HS-5 (cell line): ENCODE measurements at places on chromosomes 4 and X.

- no peak for DNase-seq
These were observed 6.8 kb upstream of the DUSP9 start for GRCh38 chrX:153640045-153640686.

DNA sequence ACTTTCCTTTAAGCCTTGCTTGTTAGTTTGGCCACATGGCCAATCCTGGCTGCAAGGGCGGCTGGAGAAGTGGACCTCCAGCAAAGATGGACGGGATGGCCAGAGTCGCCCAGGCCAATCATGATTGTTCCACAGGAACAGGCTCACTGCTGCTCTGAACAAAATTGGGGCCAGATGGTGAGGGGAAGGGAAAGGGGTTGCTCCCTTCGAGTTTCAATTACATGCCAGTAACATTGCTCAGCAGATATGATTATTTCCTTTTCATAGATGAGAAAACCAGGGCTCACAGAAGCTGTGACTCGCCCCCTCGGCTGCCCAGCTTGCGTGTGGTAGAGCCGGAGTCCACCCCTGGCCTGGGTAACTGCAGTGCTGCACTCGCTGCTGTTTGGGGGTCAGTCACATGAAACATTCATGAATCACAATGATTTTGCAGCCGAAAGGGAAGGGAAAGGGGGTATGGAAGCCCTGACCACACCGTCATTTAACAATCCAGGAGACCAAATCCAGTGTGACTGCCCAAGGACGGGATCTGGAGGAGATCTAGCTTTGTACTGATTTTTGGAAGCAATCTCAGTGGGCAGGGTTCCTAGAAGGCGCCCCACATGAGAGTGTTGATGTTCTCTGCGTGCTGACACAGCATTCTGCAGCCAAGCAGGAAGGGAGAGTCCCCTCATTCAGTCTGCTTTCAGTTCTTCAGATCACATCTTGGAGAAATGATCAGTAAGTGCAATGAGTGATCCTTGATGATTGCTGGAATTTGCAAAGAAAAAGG is 77.3 kb upstream of the MSX1 start:
- peak; percentile 69 for DNase-seq

GRCh38 chrX:47224266-47224895 is 5.9 kb downstream of the CDK16 start:
- DNase-seq = no peak

GRCh38 chr4:107071108-107071507 is 35.0 kb upstream of the DKK2 start:
- no peak for DNase-seq

GRCh38 chr4:83828601-83829000 is 292.7 kb downstream of the GPAT3 start:
- no peak for DNase-seq

- no peak for DNase-seq
These were observed 41.8 kb upstream of the HS3ST1 start for GRCh38 chr4:11470438-11471045.

DNA sequence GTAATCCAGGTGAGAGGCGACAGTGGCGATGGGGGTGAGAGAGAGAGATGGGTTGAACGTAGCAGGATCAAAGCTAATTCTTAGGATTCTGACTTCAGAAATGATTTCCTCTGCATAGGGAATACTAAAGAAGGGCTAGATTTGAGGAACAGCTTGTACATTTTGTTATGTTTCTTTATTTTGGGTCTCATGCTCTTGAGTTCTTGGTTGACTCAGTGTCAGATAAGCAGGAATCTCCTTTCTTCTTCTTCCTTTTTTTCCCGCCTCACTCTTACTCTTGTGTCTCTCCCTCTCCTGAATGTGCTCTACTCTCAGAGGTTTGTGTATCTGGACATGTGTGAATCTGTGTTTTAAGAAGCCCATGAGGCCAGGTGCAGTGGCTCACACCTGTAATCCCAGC is 36.4 kb downstream of the FAM193A start:
- DNase-seq = no peak

GRCh38 chr4:7607156-7607910 is 172.6 kb upstream of the PSAPL1 start:
- no peak for DNase-seq

DNA sequence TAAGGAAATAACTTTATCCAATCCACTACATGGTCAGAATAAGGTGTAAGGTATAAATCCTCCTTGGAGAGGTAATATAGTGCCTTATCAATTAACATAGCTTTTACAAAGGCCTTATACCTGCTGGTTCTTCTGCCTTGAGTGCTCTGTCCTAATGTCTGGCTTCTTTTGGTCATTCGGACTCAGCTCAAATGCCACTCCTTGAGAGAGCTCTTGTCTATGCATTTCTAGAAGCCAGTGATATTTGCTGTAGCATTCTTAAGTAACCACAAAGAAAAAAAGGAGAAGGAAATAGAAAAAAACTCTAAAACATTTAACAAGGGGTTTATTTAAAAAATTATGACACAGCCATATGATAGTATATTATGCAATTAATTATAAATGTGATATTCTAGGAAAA is 444.8 kb upstream of the SLIT2 start:
- no peak for DNase-seq

DNA sequence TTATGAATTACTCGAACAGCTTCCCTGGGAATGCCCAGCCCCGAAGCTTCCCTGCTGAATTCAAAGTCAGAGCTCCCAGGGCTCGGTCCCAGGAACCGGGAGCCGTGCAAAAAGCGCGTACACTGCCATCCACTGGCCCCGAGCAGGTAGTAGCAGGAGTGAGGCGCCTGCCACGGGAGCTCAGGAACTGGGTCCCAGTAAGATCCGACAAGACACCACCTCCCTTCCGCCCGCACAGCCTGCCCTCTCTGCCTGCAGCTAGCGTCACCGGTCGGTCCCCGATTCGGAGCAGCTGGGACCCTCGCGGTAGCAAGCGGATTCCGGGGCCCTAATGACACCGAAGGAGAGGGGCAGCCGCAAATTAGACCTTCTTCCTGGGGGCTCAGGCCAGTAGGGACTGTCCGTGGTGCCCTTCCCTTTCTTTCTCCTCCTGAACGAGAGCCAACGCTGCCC is 1.2 kb downstream of the CORIN start:
- peak; percentile 49 for DNase-seq

DNA sequence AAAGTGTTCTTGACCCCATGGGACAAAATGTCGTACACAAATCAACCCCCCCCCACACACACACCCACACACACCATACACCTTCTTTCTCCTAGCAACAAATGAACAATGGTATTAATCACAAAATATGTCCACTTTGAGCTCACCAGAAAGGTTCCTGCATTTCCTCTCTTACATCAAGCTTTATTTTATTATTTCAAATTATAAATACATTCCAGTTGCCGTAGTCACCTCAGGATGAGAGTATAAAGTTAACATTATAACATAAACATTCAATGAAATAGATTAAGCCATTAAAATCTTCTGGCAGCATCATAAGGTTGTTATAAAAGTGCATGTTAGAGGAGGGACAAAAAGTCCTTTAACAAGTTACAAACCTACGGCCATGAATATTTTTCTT is 7.3 kb downstream of the XK start:
- no peak for DNase-seq

DNA sequence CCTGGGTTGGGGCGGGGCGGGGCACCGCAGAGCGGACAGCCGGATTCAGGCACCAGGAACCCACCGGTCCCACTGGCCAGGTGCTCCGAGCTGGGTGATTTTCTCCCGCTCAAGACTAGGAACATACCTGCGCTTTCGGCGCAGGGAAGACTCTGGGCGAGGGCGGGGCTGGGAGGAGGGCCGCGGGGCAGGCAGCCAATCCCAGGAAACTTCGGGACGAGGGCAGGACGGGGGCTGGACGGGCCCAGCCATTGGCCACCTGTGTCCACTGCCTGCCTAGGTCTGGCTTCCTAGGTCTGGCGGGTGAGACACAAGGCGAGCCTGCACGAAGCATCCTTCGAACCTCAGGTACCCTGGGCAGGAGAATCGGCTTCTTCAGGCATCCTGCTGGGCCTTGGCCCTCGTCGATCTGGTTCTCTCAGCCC is 274 bp upstream of the ERVMER34-1 start:
- no peak for DNase-seq

DNA sequence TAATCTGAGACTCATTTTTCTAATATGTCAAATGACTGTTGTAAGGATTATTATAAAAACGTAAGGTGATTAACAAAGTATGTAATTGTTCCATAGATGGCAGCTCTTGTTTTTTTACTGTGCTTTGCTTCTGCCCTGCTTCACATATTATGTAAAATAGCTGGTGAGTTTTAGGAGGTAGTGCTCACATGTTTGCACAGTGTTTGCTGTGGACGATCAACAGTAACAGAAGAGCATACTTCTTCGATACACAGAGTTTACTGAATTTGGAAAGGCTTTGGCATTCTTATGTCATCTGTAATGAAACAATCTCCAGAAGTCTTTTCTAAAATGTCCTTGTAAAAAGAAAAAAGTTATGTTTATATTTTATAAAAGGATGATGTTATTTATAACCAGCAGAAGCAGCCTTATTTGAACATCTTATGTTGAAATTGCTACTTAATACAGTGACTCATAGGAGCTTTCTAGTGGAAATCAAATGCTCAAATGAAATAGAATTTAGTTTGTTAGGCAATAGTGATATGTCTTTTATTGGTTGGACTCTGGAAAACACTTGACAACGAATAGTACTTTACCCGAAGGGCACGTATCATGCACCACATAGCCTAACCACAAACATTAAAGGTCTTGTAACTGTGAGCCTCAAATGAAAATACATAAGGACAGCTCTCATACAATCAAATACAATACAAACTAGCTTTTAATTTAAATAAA is 1.9 kb upstream of the MTTP start:
- DNase-seq = no peak

GRCh38 chr4:2297606-2298531 is 36.0 kb upstream of the MXD4 start:
- no peak for DNase-seq

DNA sequence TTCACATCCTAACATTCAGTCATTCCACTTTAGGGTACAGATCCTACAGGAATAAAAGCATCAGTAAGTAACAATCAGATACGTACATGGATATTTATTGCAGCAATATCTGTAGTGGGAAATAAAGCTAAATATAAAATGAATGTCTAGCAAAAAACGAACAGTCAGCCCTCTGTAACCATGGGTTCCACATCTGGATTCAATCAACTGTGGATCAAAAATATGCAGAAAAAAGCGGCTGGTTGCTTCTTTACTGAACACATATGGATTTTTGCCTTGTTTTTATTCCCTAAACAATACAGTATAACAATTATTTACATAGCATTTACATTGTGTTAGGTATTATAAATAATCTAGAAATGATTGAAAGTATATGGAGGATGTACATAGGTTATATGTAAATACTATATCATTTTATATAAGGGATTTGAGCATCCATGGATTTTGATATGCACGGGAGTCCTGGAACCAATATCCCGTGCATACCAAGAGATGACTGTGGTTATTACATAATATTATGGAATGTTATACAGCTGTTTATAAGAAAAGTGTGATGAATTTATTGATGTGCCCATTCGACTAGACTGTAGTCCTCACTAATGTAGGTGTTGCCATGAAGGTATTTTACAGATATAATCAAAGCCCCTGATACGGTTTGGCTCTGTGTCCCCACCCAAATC is 132.8 kb downstream of the ARHGEF9 start:
- DNase-seq = peak; percentile 26

GRCh38 chr4:183541010-183541751 is 36.3 kb downstream of the ING2 start:
- no peak for DNase-seq

GRCh38 chr4:44988011-44988410 is 261.7 kb upstream of the GNPDA2 start:
- no peak for DNase-seq

DNA sequence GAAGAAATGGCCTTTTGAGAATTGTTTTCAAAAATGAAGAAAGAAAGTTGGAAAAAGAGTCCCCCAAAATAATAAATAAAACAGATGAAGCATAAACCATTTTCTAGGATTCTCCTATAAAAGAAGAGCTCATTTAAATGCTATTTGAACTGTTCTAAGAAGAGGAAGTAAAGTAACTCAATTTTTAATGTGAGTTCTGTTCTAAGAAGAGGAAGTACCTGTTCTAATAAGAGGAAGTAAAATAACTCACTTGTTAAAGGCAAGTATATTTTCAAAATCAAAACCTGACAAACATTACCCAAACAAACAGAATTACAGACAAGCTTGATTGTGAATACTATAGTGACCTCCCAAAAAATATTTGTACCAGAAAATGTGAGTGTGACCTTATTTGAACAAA is 1326.3 kb downstream of the C4orf33 start:
- DNase-seq = no peak

- no peak for DNase-seq
These were observed 109.6 kb upstream of the STIM2 start for GRCh38 chr4:26751004-26751403.

GRCh38 chr4:151666501-151666900 is 94.3 kb downstream of the GATB start:
- DNase-seq = no peak

DNA sequence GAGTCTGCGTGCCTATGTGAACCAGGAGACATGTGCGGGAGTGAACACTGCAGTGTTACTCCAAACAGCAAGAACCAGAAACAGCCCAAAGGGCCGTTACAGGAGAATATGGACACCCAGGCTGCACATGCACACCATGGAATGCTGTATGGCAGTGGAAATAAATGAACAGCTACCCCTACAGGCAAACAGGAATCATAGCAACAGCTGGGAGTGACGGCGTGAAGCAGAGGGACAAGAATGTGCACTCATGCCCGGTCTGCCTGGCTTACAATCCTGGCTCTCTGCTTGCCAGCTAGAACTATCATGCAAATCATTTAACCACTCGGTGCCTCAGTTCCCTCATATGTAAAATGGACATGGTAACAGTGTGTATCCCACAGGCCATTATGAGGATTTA is 16.6 kb downstream of the GPKOW start:
- no peak for DNase-seq

DNA sequence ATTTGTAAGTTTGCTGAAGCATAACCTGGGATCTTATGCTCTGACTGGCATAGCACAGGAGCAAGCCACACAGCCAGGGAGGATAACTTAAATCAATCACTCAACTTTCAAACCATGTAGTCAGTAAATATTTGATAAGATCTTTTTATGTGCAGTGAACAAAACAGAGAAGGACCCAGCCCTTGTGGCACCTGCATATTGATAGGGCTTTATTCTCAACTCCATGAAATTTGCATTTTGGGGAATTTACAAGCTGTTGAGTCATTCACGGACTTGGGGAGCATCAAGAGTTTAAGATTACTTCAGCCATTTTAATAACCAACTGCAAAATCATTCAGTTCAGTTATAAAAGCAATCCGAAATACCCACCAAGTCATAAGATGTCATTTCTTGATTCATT is 122.6 kb downstream of the COMMD8 start:
- DNase-seq = no peak

DNA sequence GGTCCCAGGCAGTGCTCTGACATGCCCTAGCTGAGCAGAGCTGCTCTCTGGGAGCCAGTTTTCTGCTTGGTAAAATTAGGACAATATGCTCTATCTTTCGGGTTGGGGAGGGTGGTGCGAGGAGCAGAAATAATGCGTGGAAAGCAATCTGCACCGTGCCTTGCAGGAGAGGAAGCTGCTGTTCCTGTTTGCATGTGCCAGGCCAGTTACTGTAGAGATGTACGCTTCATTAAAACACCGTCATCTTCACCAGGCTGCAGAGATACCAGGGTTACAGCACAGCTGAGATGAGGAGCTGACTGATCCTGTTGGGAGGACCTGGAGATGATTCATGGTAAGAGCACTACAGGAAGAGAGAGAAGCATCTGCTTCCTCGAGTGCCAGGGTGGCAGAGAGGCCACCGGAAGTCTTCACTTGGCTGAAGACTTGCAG is 29.5 kb upstream of the IRF2 start:
- no peak for DNase-seq

- DNase-seq = no peak
These were observed 116.9 kb upstream of the GALNT7 start for GRCh38 chr4:173051716-173052115.

- DNase-seq = no peak
These were observed at the start of gene INPP4B for GRCh38 chr4:142846108-142846728. Gene INPP4B, minus strand, starts transcription at chr4:142846301.
